ENCODE measurements at places on chromosomes 5 and 9.

GRCh38 chr5:87313216-87313615, 45.5 kb downstream of the RASA1 start:
- DNase-seq: no peak

DNA sequence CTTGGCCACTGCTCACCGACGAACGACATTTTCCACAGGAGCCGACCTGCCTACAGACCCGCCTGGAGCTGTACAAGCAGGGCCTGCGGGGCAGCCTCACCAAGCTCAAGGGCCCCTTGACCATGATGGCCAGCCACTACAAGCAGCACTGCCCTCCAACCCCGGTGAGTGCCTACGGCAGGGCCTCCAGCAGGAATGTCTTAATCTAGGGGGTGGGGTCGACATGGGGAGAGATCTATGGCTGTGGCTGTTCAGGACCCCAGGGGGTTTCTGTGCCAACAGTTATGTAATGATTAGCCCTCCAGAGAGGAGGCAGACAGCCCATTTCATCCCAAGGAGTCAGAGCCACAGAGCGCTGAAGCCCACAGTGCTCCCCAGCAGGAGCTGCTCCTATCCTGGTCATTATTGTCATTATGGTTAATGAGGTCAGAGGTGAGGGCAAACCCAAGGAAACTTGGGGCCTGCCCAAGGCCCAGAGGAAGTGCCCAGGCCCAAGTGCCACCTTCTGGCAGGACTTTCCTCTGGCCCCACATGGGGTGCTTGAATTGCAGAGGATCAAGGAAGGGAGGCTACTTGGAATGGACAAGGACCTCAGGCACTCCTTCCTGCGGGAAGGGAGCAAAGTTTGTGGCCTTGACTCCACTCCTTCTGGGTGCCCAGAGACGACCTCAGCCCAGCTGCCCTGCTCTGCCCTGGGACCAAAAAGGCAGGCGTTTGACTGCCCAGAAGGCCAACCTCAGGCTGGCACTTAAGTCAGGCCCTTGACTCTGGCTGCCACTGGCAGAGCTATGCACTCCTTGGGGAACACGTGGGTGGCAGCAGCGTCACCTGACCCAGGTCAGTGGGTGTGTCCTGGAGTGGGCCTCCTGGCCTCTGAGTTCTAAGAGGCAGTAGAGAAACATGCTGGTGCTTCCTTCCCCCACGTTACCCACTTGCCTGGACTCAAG, 1.5 kb downstream of the CSF2 start:
- DNase-seq: peak; percentile 56

DNA sequence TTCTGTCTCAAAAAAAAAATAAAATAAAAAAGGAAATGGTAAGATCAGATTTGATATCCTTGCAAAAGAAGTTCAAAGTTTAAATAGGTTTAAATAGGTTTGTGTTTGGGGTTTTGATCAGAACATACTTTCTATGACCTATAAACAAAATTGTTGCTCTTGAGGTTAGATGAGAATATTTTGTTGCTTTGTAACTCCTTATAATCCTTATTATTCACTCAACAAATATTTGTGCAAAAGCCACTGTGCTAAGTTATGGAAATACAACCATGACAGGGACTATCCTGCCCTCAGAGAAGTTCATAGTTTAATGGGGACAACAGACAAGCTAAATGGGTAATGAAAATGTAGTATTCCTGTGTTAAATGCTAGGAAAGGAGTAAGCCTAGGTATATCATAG, 71.5 kb downstream of the INVS start:
- DNase-seq: no peak

DNA sequence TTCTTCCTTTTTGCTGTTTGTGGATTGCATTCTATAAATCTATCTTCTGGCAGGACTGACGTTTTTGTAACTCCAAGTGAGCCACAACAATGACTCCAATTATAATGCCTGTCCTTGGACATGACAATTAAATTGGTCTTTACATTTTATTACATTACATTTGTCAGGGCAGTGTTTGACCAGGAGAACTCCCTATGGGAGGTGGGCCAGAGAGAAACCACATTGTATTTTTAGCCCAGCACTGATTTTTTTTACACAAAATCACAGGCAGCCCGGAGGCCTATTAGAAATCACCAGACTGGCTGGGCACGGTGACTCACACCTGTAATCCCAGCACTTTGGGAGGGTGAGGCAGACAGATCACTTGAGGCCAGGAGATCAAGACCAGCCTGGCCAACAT, 99.1 kb upstream of the SMC5 start:
- DNase-seq: no peak

DNA sequence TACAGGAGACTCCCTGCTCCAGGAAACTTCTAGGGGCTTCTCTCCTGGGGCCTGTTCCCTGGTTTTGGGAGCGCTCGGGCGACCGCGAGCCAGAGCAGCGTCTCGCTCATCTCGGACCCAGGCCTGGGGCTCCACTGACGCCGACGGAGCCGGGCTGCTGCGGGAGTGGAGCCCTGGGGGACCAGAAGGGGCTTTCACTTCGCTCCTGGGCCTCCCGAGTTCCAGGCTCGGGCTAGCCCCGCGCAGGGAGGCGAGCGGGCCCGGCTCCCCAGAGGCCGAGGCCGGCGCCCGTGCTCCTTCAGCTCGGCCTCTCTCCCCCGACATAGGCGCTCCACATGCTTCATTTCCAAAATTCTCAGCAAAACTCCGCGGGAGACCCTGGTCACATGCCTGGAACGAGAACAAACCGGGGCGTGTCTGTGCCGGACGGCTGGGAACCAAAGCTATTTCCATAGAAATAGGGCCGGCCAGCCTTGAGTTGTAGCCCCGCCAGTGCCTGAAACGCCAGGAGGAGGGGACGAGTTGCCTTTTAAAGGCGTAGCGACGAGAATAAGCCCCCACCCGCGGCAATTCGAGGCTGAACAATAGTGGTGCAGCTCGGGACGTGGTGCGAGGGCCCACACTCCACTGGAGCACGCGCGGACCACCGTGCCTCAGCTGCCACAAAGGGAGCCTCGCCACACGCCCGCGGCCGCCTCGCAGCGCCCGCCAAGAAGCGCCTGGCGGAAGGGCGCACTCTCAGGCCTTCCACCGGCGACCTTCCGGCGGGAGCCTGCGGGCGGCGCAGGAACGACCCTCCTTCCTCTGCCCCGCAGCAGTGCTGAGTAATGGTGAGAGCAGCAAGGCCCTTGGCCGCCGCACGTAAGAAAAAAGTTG, 1.1 kb upstream of the G3BP1 start:
- DNase-seq: peak; percentile 92

Data from endodermal cell (in vitro differentiated cells).